ENCODE measurements at places on chromosomes 13 and 19. TPM values are rescaled to one million over a fixed set of nuclear protein-coding genes. Genes with fewer than 3 reads are reported as not detected.

Gene ZNF578
- total RNA-seq, result not detected

Gene ACP7
- 0.14 TPM for total RNA-seq

Gene TSHZ3
- 2.0 TPM for total RNA-seq

Gene RASIP1
- 0.46 TPM for total RNA-seq

Gene FLT1
- 0.02 TPM for total RNA-seq

Gene LAIR2
- not detected for total RNA-seq

Gene COX6B2
- total RNA-seq, result 4.3 TPM

Gene LILRB2
- not detected for total RNA-seq

Gene MAMSTR
- 0.26 TPM for total RNA-seq

Gene ZC3H13
- total RNA-seq, result 20.2 TPM

Gene GRIK5
- total RNA-seq, result 0.57 TPM

Gene KLHL26
- 4.1 TPM for total RNA-seq
